Lung microvascular endothelial cell (primary cell): ENCODE measurements at places on chromosomes 3 and 15. TPM values are rescaled to one million over a fixed set of nuclear protein-coding genes. Genes with fewer than 3 reads are reported as not detected.

DNA sequence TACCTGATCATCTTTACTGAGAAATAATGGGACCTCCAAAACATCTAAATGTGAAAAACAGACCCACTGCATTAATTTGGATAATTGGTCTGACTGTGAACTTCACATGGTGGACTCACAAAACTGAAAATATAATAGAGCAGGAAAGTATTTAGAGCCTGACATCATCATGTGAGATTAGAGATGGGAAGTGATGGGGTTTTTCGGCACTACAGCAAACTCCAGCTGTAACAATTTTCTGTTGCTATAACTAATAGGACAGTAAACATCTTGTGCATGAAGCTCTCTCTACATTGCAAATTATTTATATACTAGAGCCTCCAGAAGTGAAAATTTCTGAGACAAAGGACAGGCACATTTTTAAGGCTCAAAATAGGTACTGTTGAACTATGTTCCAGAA lies 32.2 kb downstream of the VEPH1 start:
- no peak for DNase-seq

GRCh38 chr3:112403103-112403502 lies 70.1 kb downstream of the CD200 start:
- no peak for DNase-seq

GRCh38 chr3:128975276-128975675 lies 18.6 kb downstream of the CFAP92 start:
- DNase-seq: no peak

DNA sequence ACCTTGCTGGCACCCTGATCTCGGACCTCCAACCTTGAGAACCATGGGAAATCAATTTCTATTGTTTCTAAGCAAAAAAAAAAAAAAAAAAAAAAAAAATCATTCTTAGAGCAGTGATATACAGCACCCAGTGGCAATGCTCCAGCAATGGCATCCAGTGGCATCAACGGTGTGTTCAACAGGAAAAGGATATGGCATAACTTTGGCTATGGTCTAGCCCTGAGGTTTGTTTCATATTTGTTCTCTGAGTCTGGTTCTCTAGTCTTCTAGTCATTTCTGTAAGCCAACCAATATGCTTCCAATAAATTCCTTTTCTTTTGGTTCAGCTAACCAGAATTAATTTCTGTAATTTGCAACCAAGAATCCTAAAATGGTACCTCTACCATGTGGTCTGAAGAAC lies 19.2 kb downstream of the DENND4A start:
- DNase-seq: no peak

P2RY1 gene
- total RNA-seq: under 0.01 and 0.44 TPM in 2 replicates

DNA sequence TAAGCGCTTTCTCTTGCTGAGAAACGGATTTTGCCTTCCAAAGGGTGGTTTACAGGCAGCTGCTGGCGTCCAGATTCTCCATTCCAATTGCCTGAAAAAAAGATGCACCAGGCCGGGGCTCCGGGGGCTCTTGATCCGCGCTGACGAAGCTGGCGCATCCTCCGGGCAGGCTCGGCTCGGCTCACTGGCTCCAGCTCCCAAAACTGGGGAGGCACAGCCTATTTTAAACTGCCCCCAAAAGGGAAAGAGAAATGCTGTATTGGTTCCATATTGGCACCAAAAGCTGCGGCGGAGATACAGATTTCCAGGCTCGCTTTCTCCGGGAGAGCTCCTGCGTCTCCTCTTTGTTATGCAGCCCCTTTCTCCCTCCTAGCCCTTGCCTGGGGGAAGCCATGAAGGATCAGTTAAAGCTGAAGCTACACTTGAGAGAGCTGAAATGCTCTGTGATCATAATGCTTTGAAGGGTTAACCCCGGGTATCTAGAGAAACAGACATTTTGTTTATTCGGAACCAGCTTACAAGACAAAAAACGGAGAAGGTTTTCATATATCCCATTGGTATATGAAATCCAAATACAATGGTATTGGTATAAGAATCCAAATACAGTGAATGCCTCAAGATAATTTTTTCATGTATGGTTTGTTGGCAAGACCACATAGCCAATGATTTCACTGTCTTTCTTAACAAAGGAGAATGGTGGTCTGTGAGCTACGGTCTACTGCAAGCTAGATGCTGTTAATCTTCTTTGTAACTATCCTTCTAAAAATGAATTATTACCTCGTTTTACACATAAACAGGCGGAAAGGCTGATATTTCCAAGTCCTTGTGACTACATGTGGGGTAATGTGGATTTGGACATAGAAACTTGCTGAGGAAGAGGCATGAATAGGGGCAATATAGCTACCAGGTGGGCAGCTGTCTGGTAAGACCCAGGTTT lies 693 bp downstream of the CD200 start:
- no peak for DNase-seq

- no peak for DNase-seq
Observed at GRCh38 chr3:186060222-186060621, 48.7 kb downstream of the ETV5 start.

- DNase-seq: no peak
Observed at GRCh38 chr3:106022913-106023312, 154.1 kb upstream of the CBLB start.

- DNase-seq: no peak
Observed at GRCh38 chr3:183278479-183279088, 25.5 kb downstream of the B3GNT5 start.
